Temporal lobe (tissue), 4 donors: ENCODE measurements at places on chromosomes 5 and 9. TPM values are rescaled to one million over a fixed set of nuclear protein-coding genes. Genes with fewer than 3 reads are reported as not detected.

SLC45A2 gene
- total RNA-seq: 0.49 TPM

ATP10B gene
- total RNA-seq: 3.9 TPM

PDE6A gene
- not detected for total RNA-seq

GPR150 gene
- 0.25 TPM for total RNA-seq

SEMA5A gene
- total RNA-seq: 17.9 TPM

OGN gene
- 22.9 TPM for total RNA-seq

IFNK gene
- not detected for total RNA-seq

APBA1 gene
- total RNA-seq: 34.2 TPM

ANKRD18A gene
- 1.2 TPM for total RNA-seq

ANKRD33B gene
- total RNA-seq: 3.0 TPM

IFNA13 gene
- total RNA-seq: not detected

TMEM174 gene
- total RNA-seq: not detected

SCAMP1 gene
- 203 TPM for total RNA-seq

TLX3 gene
- total RNA-seq: not detected

SLC6A19 gene
- under 0.01 TPM for total RNA-seq

CETN3 gene
- total RNA-seq: 16.0 TPM

PCSK5 gene
- total RNA-seq: 11.6 TPM

CDH9 gene
- total RNA-seq: 10.3 TPM

C5orf58 gene
- not detected for total RNA-seq

RORB gene
- total RNA-seq: 49.9 TPM

PPP6C gene
- total RNA-seq: 18.7 TPM

CCDC192 gene
- total RNA-seq: 0.25 TPM

PIP5KL1 gene
- total RNA-seq: 1.2 TPM

SUSD3 gene
- 0.25 TPM for total RNA-seq

PCDHB7 gene
- 8.9 TPM for total RNA-seq

CARD6 gene
- total RNA-seq: 0.74 TPM

PAPPA gene
- under 0.01 TPM for total RNA-seq

TAF11L3 gene
- not detected for total RNA-seq

SPAG8 gene
- total RNA-seq: 2.0 TPM

PCDHGB2 gene
- total RNA-seq: 7.1 TPM

MSX2 gene
- not detected for total RNA-seq

NTRK2 gene
- total RNA-seq: 151 TPM

IRX4 gene
- not detected for total RNA-seq

PLPPR1 gene
- total RNA-seq: 122 TPM
